ENCODE measurements at places on chromosomes 11 and 22. TPM values are rescaled to one million over a fixed set of nuclear protein-coding genes. Genes with fewer than 3 reads are reported as not detected.

The DRD4 gene
- not detected for total RNA-seq

The TSGA10IP gene
- total RNA-seq: not detected

The CAT gene
- total RNA-seq: 40.3 TPM

The TCN1 gene
- total RNA-seq: not detected

The CD44 gene
- 19.1 TPM for total RNA-seq

The KCNJ1 gene
- 0.06 TPM for total RNA-seq

The OR52I1 gene
- total RNA-seq: not detected

The BIK gene
- total RNA-seq: 2.0 TPM

The SEPTIN3 gene
- total RNA-seq: 0.06 TPM

Data from bladder microvascular endothelial cell (primary cell).